Astrocyte (in vitro differentiated cells and primary cell): ENCODE measurements at places on chromosomes 1 and 21. TPM values are rescaled to one million over a fixed set of nuclear protein-coding genes. Genes with fewer than 3 reads are reported as not detected.

VANGL2 gene
- total RNA-seq, result 25.5 and 26.1 TPM in 2 replicates

C1QC gene
- not detected in 2 replicates for total RNA-seq

MASP2 gene
- total RNA-seq, result 0.73 and 0.77 TPM in 2 replicates

LRRC53 gene
- not detected in 2 replicates for total RNA-seq

S100A7 gene
- not detected in 2 replicates for total RNA-seq

CA6 gene
- not detected in 2 replicates for total RNA-seq

- no peak for DNase-seq
Observed at GRCh38 chr1:58949551-58950220, 165.8 kb upstream of the JUN start.

- DNase-seq, result no peak
Observed at GRCh38 chr1:47686731-47687630, 249.1 kb downstream of the FOXD2 start.

- DNase-seq, result peak; percentile 52
Observed at GRCh38 chr1:182217071-182217470, 155.6 kb upstream of the ZNF648 start.

GRCh38 chr1:9153152-9153551 is 24.2 kb upstream of the GPR157 start:
- DNase-seq, result no peak

DNA sequence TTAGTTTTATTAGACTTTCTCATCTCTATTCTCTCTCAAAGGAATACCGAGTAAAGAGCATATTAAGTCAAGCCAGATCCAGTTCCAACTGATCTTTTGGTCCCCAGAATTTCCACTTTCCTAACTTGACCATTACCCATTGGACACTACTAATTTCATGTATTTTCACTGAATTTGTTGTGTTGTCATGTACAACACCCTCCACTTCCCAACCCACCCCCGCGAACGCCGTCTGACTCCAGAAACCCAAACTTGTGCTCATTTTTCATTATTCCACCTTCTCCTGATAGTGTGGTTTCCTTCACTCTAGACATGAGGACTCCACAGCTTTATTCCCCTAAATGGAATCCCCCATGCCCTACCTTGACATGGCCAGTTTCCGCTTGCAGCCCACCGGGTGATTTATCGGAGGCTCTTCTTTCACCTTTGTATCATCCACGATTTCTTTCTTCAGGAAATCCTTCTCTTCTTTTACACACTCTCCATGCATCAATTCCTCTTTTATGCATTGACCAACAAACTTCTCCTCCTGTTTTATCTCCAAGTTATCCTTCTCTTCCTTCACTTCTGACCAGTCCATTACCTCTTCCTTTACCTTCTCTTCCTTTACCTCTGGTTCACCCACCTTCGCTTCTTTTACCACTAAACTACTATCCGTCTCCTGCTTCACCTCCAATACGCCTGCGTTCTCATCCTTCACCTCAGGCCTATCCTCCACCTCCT is 805 bp downstream of the ZNHIT6 start:
- no peak for DNase-seq

GRCh38 chr1:8825985-8826481 is 8.6 kb upstream of the RERE start:
- peak; percentile 88 for DNase-seq

GRCh38 chr1:247212012-247212411 is 40.2 kb upstream of the ZNF124 start:
- no peak for DNase-seq

GRCh38 chr1:228100822-228101613 is 2.1 kb downstream of the C1orf35 start:
- DNase-seq, result no peak

GRCh38 chr1:233172201-233172600 is 123.3 kb downstream of the PCNX2 start:
- DNase-seq, result peak; percentile 19

DNA sequence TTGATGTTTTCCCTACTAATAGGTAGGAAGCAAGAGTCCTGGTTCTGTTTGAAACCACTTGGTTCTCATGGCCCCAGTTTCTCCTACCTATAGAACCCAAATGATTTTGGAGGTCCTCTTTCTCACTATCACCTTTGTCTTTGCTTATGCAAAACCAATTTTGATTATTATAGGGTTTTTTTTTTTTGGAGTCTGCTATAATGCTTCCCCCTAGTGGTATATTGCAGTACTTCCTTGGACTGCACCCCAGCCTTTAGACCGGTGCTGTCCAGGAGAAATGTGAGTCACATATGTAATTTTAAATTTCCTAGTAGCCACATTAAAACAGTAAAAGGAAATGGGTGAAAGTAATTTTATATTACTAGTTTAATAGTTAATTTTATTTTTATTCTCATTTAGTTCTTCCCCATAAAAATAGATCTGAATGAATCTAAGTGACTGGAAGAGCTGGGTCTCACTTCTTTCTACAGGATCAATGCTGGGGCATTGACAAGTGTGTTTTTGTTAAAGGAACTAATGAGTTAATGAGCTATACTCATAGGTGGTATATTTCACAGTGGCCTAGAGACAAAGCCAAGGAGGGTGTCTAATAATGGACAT is 10.6 kb downstream of the FCMR start:
- peak; percentile 43 for DNase-seq
